ENCODE measurements at places on chromosomes 7 and 10.

DNA sequence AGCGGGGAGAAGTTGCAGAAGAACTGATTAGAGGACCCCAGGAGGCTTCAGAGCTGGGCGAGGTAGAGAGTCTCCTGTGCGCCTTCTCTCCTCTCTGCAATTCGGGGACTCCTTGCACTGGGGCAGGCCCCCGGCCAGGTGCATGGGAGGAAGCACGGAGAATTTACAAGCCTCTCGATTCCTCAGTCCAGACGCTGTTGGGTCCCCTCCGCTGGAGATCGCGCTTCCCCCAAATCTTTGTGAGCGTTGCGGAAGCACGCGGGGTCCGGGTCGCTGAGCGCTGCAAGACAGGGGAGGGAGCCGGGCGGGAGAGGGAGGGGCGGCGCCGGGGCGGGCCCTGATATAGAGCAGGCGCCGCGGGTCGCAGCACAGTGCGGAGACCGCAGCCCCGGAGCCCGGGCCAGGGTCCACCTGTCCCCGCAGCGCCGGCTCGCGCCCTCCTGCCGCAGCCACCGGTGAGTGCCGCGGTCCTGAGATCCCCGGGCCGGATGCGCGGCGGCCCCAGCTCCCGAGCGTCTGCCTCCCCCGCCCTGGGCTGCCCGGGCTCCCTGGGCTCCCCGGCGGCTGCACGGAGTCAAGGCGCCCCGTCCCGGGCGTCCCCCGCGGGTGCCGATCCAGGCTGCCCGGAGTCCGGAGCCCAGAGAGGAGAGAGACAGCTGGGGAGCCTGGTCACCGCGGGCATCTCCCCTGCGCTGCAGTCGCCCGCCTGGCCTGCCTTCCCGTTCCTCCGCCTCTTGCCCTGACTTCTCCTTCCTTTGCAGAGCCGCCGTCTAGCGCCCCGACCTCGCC, at the start of gene PLAU:
PLAU (plus strand) TSS at position 369 of the 789 bp plus-strand sequence. CDS start 424 bp downstream, outside the sequence.
- no peak for DNase-seq

DNA sequence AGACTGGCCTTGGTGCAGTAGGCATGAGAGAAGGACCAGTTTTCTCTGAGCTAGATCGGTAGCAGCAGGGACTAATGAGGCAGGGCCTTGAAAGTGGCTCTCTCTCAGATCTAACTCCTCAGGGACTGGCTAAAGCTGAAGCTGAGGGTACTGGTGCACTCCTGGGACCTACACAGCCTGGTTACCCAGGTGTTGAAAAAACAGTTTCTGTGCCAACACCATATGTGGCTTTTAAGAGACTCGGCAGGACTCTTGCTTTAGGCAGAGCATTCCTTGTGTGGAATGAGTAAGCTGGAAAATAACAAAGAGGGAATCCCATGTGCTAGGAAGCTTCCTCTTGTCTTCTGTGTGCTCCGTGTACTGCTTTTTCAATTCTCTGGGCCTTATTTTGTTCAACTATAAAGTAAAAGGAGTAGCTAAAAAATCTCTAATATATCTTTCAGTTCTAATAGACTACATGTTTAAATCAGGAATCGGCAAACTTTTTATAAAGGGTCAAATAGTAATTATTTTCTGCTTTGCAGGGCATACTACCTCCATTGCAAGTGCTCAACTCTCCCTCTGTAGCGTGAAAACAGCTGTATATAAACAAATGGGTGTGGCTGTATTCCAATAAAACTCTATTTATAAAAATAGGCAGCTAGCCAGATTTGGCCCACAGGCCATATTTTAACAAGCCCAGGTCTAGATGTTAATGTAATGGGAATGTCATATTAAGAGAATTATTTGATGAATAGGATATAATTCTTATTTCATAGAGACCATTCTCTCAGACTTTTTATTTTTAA, 186.1 kb upstream of the KAT6B start:
- no peak for DNase-seq

GRCh38 chr10:87598700-87599099, 61.0 kb upstream of the PAPSS2 start:
- no peak for DNase-seq

- DNase-seq: no peak
These were observed 130.3 kb downstream of the SRI start for GRCh38 chr7:88089561-88089960.

DNA sequence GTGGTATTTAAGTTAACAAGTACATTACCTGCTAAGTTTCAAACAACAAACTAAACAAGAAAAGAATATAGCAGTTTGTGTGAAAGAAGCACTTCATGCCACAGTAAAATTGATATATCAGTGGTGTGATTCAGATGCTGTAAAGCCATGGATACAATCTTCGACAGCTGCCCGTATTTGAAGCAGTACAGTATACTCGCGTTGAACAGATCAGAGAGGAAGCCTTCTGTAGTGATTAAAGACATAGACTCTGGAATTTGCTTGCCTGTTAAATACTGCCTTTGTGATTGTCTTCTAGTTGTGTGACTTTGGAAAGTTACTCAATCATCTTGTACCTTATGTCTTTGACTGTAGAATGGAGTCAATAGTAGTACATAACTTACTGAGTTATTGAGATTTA, 71.7 kb downstream of the CHRM2 start:
- no peak for DNase-seq

DNA sequence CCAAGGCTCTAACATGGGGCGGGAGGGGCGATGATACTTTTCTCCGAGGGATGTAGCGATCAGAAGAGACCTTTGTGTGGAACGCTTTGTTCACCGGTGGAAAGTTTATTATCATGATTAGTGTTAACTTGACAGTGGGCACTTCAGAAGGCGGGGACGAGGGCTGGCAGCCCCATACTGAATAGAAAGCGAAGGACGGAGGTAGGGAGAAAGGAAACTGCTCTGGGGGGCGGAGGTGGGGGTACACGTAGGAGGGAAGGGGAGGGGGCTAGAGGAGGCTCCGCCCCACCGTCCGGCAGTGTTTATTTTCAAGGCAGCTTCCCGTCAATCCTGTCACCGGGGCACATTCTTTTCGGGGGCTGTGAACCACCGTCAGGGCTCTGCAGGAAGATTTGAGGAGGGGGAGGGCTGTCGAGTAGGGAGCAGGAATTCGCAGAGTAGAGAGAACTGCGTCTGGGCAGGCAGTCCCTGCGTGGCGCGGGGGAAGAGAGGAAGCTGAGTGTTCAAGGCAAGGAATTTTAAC, 9.4 kb upstream of the NKX2-3 start:
- DNase-seq: no peak

DNA sequence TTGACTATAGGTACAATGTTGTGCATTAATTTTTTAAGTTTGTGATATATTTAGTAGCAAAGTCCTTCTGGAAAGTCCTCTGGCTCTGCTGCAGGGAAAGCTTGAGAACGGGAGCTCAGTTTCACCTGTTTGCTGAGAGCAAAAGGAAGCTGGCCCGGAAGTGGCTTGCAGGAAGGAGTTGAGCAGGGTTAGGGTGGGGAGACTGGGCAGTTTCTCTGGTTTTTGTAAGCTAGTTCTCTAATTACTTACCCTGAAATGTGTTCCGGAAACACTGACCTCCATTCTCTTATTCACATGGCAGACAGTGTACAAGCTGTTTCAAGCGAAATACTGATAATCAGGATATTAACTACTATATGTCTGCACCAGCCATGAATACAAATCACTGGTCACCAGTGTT, 22.3 kb downstream of the MAP3K8 start:
- no peak for DNase-seq

DNA sequence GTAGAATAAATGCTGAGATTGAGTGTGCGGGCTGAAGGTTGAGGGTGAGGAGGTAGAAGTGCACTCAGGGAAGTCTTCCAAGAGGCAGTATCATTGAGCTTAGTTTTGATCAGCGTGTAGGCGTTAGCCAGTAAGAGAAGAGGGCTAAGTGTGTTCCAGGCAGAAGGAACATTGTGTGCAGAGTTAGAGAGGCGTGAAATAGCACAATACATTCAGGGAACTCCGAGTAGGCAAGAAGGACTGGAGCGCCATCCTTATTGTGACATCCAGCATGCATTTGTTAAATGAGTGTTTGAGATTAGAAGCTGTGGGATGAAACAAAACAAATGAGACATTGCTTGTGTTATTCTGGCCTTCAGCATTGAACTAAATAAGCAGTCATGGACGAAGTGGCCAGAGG, 140.9 kb upstream of the MKLN1 start:
- no peak for DNase-seq

DNA sequence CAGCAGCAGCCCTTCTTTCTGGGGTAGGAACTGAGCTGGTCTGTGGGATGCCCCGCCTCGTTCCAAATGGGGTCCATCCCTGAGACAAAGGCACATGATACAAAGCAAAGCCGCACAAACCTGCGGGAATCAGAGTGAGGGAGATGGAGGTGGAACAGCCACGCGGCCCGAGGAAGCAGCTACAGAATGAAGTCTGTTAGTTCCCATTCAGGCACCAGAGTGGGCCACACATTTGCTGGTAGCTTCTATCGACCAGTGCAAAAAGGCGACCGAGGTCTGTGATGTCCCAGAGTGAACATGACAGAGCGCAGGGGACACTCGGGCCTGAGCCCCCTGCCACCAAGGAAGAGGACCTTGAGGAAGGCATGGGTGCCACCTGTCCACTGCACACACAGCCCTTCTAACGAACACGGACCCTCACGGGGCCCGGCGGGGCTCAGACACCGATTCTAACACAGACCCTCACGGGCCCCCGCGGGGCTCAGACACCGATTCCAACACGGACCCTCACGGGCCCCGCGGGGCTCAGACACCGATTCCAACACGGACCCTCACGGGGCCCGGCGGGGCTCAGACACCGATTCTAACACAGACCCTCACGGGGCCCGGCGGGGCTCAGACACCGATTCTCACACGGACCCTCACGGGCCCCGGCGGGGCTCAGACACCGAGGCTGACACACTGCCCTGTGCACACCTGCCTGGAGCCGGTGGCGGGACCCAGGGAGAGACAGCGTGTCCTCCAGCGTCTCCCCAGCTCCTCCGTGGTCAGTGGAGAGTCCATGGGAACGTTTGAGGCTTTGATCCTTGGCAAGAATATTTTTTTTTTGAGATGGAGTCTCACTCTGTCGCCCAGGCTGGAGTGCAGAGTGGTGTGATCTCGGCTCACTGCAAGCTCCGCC, 32.8 kb upstream of the FAM20C start:
- DNase-seq: no peak

- DNase-seq: no peak
These were observed 43.9 kb downstream of the CUX1 start for GRCh38 chr7:101861218-101861775.

DNA sequence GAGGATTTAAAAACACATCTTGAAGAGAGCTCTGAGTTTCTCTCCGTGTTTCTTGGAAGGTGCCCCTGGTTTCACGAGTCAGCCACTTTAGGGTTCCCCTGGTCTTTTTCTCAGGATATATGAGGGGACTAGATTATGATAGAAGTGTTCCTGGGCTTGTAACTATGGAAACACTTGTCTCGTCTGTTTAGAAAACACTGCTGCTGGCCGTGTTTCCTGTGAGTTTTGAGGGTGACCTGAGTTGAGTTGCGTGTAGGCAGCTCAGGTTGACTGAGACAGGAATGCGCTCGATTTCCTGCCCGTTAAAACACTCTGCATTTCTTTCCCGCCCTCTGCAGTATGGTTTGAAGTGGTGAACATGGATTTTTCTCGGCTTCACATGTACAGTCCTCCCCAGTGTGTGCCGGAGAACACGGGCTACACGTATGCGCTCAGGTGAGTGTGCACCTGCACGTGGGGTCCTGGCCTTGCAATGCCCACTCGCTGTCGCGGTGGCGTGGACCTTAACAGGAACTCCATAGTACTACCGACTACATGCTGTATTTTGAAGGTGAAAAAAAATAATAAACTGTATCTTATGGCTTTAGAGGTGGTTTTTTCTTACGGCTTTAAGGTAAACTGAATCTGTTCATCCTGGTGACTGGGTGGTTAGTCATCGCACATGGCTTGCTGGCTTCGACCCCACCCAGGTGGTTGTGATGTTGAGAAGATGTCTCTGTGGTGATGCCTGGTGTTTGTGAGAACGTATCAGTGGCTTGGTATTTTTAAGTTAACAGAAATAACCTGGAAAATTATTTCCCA, at the start of gene SUN1:
SUN1 (plus strand) TSS at position 310 of the 801 bp plus-strand sequence; CDS start at position 359, 49 bp downstream.
- DNase-seq: peak; percentile 40

- no peak for DNase-seq
These were observed 60.7 kb downstream of the CD36 start for GRCh38 chr7:80699045-80699638.

GRCh38 chr7:8481096-8481495, 47.7 kb downstream of the NXPH1 start:
- DNase-seq: no peak

DNA sequence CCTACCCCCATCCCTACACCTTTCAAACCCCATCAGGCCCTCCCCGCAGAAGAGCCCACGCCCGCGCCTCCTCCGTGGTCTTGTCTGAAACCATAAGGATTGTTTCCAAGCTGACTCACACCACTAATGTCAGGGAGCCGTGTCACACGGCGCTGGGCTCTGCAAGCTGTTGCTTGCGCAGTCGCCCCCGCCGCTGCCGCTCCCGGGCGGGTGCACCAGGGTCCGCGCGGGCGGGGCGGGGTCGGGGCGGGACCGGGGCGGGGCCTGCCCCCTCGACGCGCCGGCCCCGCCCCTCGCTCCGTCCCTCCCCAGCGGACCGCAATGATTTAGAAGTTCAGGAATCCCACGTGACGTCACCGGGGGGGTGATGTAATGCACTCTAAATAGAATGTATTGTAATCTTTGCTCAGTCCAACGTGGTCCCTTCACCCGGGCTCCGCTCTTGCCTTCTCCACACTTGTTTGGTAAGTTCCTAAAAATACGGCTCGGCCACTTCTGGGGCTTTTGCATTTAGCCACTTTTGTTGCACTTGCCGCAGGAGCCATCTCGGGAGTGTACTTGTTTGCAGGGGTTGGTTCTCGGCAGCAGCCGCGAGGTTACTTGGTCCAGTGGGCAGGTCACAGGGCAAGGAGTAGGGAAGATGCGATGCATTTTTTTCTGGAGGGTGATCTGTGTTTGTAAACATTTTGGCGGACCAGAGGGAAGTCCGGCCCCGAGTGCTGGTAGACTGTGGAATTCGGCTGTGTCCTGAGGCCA, 3.2 kb upstream of the CREB5 start:
- DNase-seq: peak; percentile 60

DNA sequence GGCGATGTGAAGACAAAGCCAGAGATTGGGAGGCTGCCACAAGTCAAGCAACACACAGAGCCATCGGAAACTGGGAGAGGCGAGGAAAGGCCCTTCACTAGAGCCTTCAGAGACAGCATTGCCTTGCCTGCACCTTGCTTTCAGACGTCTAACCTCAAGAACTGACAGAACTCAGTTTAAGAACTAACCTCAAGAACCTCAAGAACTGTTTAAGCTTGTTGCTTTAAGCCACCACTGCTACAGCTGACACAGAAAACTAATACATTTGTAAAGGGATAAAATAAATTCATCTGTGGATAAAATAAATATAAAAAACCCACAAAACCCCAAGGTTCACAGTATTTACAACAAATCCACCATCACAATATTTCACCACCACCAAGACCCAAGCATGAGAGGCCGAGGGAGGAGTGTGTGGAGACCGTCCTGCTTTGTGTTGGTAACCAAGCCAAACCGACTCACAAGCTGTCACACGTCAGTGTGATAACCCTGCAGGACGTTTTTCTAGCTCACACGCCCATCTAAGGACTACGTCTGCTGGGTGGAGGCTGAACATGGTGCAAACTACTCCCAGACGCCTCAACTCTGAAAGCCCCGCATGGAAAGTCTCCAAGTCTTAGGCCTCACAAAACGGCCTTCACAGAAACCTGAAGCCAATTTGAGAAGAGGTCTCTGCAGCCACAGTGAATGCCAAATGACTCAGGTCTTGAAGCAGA, 116.8 kb downstream of the ABLIM1 start:
- DNase-seq: peak; percentile 55
